ENCODE measurements at places on chromosomes 7 and 10.
A peak's percentile ranks its signal among the peaks of the same experiment; 100 is the strongest.

GRCh38 chr7:149625340-149625946 lies 127.8 kb upstream of the ZNF746 start:
- DNase-seq, result no peak

DNA sequence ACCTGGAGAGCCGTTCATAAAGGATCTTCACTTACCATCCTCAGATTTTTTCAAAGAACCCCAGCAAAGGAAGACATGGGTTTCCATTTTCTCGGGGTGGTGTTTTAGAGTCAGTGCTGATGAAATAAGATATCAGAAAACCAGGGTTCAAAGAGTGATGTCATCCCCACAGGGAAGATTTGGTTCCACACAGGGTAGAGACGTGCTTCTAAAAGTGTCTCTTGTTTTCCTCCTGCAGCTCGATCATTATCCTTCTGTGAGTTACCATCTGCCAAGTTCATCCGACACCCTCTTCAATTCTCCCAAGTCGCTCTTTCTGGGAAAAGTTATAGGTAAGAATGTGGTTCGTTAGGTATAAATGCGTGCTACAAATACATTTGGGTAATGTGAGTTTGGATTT lies 323.8 kb upstream of the C7orf33 start:
- no peak for DNase-seq

- peak; percentile 9 for DNase-seq
Measured at GRCh38 chr10:104809288-104810090, 168.4 kb downstream of the SORCS3 start.

DNA sequence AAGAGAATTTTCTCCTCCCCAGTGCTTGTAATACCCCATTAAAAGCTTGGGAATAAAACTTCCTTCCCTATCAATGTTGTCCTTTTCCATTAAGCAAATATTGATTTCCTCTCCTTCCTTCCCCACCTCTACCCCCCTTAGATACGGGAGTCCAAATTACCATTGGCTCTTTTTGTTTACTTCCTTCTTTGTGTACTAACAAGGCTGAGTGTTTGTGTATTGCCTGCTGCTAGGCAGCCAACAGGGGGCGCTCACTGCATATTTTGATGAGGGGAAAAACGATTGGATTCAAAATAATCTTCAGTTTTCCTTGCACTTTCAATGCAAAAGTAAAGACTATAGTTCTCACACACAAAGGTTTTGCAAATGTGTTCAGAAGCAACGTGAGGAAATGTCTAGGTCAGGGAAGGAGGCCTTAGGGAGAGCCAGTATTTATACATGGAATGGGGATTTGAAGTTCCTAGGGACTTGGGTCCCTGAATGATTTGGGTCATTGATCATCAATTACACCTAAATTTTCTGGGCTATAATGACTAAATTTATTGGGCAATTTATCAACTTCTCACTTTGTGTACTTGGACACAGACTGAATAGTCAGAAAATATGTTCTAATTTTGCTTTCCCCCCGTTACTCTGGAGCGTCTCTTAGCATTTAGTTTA lies 23.6 kb upstream of the VPS41 start:
- no peak for DNase-seq

- no peak for DNase-seq
Measured at GRCh38 chr10:114245121-114245791, 6.2 kb downstream of the VWA2 start.

DNA sequence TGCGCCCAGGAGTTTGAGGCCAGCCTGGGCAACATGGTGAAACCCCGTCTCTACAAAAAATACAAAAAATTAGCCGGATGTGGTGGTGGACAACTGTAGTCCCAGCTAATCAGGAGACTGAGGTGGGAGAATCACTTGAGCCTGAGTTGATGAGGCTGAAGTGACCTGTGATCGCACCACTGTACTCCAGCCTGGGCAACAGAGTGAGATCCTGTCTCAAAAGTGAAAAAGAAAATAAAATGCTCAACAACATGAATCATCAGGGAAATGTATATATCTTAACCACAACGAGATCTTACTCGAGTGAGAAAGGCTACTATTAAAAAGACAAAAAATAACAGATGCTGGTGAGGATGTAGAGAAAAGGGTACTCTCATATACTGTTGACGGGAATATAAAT lies 72.7 kb downstream of the JMJD1C start:
- no peak for DNase-seq

DNA sequence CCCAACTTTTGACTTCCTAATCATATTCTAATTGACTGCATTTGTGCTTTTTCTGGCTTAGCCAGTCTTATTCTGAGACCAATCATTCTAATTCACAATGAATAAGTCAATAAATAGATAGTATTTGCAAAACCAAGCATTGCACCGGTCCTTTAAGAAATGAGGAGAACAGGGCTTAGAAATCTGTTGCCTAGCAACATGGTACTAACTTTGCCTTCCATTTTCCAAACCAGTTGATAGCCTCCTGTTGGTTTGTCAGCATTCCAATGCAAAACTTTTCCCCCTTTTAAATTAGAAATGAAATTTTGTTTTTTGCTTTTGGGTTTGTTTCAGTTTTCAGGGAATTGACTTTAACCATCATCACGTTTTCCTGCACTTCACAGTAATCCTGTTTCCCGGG lies 603.5 kb upstream of the NRP1 start:
- no peak for DNase-seq

- DNase-seq, result no peak
Measured at GRCh38 chr10:904403-904802, 27.1 kb downstream of the LARP4B start.

DNA sequence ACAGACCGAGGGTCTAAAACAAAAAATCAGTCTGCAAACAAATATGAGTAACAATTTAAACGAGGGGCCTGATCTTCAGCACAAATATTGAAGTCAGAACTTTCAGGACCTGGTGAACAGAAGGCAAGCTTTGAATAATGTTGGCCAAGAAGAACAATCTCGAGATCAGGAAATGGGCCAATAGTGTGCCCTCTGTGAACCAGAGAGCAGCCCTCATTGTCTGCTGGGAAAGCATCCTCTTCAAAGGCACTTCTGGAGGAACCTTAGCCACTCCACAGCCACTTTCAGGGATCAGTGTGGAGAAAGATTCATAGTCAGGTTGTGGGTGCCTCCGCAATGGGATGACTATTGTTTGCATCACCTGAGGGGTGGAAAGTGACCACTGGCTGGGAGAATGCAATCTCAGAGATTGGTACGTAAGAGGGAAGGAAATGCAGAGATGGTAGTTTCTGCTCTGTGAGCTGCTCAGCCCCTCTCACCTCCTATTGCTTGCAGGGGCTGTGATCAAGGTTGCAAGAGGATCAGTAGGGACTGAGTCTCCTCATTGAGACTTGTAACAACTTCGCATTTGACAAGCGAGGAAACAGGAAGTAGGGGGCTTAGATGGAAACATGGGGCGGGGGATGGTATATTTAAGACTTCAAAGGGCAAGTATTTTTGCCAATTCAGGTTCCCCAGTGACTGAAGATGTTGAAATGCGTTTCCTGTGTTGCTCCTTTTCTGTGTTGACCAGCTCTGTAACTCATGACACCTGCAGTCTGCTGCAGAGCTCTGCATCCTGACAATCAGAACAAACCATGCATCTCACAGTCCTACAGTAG lies 28.4 kb upstream of the IFRD1 start:
- no peak for DNase-seq

DNA sequence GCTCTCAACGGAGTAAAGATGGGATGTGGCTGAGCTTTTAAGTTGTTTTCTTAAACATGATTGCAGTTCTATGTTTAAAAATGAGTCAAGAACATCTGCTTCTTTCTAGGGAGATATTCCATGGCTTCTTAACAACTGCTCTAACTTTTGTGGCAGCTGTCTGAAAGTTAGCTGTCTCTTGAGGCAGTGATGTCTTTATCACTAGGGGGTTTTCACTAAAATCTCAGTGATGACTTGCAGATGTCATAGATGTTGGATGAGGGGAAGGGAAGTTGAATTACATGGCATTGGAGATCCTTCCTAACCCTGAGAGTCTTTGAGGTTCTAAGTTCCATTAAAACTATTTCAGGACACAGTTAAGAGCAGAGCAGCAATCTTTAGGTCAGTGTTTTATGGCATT lies 43.5 kb downstream of the PRKG1 start:
- no peak for DNase-seq

DNA sequence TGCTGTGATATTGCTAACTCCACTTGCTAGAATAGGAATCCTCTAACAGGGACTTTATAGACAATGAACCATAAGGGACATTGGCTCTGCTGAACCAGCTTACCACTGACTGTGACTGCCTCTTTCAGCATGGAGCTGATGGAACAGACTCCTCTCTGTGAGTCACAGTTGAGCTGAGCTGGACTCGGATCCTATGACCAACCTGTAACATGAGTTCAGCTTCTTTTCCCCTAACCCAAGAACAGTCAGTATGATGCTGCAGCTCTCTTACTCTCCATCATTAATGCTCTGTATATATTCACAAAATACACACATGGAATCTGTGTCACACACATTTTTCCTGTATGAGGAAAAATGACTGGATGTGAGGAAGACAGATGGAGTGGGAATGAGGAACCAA lies 177.9 kb upstream of the BET1 start:
- DNase-seq, result peak; percentile 86

GRCh38 chr10:122342293-122343134 lies 32.0 kb upstream of the PLEKHA1 start:
- peak; percentile 18 for DNase-seq

- DNase-seq, result peak; percentile 56
Measured at GRCh38 chr7:134886353-134887057, 99.8 kb upstream of the AGBL3 start.

DNA sequence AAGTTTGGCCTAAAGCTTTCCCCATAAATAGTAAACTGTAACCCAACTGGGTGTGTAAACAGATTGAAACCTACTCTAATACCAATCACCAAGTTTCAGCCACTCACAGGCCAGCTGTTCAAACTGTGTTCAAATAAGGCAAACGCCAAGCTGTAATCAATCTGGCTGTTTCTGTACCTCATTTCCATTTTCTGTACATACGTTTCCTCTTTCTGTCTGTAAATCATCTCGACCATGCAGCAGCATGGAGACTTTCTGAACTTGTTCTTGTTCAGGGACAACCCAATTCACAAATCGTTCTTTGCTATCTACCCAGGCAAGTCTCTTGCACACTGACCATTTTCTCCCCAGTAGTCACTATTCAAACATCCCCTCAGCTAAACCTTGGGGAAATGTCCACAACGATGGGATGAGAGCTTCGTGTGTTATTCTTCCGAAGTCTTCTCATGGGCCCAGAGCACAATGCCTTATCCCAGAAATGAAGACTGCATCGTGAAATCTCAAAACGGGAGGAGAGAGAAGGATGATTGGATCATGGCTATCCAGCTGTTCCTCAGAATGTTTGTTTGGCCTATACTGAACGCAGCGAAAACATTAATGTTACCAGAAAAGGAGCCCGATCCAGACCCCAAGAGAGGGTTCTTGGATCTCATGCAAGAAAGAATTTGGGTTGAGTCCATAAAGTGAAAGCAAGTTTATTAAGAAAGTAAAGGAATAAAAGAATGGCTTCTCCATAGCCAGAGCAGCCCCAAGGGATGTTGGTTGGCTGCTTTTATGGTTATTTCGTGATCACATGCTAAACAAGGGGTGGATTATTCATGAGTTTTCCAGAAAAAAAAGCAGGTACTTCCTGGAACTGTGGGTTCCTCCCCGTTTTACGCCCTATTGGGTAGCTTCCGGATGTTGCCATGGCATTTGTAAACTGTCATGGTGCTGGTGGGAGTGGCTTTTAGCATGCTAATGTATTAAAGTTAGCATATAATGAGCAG lies 86.2 kb downstream of the SLC16A9 start:
- no peak for DNase-seq
